Stimulated activated CD8-positive, alpha-beta memory T cell treated with anti-CD3 and anti-CD28 coated beads, Interleukin-4, amount 100 ng/mL, for 4 hours (primary cell): ENCODE measurements at places on chromosomes 3 and 15.

- no peak for DNase-seq
Measured at GRCh38 chr3:171374260-171374659, 85.9 kb downstream of the TNIK start.

- DNase-seq = no peak
Measured at GRCh38 chr3:106748472-106749262, 628.6 kb upstream of the CCDC54 start.

- DNase-seq = no peak
Measured at GRCh38 chr15:52020221-52021085, 1.4 kb downstream of the MAPK6 start.

GRCh38 chr3:197597335-197597734 is 41.6 kb upstream of the BDH1 start:
- DNase-seq = no peak

- no peak for DNase-seq
Measured at GRCh38 chr3:126480861-126481260, 5.2 kb upstream of the ZXDC start.

GRCh38 chr3:39907981-39908380 is 98.6 kb downstream of the MYRIP start:
- DNase-seq = no peak

- no peak for DNase-seq
Measured at GRCh38 chr3:189683546-189684255, 52.5 kb downstream of the TP63 start.

- no peak for DNase-seq
Measured at GRCh38 chr15:60418096-60418495, 20.3 kb upstream of the ANXA2 start.

GRCh38 chr3:98726084-98726483 is 37.1 kb upstream of the ST3GAL6 start:
- DNase-seq = no peak

DNA sequence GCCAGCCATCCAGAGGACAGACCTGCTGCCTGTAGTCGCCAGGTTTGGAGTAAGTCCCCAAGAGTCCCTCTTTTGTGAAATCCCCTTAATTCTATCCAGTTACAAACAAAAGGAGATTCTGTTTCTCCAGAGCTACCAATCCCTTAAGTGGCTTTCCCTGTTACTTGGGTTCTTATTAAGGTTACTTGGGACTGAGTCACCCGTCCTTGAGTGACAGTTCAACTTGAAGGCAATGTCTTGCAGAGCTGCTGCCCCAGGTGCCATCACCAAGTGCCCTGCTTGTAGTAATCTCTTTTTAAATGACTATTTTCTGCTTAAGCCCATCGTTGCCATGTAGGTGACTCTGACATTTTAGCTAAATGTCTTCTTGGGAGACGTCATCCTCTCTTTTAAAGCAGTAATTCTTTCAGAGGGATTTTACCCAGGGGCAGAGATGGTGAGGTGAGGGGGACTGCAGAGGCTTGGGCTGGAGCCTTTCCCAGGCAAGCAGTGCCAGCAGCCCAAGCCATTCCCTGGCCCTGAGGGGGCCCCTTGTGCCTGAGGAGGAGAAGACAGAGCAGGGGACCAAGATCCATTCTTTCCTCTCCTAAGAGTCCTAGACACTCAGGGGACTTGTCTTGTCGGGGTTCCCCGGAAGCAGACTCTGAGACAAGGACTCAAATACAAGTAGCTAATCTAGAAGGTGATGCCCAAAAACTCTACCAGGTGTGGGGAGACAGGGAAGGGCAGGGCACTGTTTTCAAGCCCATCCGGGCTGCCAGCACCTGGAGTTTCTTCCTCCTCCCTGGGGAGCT is 253.7 kb downstream of the PLCL2 start:
- DNase-seq = no peak

DNA sequence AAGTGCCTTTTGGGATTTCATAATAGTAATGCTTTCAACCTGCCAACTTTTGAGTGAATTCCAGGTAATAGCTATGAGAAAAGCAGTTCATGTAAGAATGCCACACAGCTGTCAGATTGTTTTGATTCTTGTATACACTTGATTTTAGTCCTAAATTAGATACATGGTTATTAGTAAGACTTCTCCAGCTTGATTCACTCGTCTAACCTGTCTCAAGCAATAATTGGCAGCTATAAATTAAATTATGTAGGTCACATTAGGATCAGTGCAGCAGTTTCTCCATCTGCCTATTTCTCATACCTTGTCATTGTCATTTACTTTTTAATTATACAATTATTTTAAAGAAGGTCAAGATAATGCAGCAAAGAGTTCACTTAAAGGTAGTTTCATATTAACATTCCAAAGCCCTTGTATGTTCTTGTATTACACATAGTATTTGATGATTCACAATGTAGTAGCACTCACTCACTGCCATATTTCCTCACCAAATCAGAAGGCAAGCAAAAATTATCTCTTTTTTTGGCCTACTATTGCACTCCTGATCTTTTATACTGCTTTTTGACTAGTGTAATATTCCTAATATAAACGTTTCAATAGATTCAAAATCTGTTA is 10.9 kb upstream of the CRYBG3 start:
- no peak for DNase-seq

DNA sequence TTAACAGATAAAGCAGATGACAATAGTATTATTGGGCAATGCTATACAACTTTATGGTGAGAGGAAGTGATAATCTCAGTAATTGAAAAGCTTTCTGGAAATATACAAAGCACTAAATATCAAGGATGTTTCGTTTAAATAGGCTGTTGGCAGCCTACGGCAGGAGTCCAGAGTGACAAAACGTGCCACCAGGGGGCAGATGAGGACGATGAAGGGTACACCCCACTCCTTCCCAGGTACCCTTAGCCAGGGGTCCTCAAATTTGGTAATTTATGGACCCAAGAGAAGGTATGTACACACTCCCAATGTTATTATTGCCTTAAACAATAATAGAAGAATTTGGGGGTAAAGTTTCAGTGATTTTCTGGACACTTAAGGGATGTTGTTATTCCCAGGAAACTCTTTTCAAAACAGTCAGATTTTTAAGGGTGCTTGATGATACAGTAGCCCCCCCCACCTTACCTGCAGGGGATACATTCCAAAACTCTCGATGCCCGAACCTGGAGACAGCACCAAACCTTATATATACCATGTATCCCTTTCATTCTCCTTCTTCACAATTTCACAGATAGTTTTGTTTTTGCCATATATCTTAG is 1.4 kb upstream of the MAGEL2 start:
- no peak for DNase-seq

DNA sequence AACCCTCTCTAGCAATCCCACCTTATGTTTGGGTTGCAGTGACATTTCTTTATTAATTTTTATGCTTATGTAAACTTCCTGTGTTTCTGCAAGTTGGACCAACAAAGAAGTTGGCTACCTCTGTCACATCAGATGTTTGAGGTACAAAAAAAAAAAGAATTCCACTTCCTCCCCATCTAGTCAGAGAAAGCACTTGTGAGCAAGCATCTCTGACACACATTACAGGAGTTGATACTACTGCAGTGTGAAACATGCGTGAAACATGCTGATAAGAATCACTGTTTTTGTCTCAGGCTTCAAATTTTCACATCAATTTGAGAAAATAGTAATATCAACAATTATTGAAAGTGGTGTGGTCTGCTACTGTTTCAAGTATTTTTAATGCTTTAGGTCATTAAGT is 1.3 kb downstream of the SCAANT1 start:
- DNase-seq = no peak

GRCh38 chr15:48936666-48937065 is 27.1 kb downstream of the SHC4 start:
- DNase-seq = no peak

DNA sequence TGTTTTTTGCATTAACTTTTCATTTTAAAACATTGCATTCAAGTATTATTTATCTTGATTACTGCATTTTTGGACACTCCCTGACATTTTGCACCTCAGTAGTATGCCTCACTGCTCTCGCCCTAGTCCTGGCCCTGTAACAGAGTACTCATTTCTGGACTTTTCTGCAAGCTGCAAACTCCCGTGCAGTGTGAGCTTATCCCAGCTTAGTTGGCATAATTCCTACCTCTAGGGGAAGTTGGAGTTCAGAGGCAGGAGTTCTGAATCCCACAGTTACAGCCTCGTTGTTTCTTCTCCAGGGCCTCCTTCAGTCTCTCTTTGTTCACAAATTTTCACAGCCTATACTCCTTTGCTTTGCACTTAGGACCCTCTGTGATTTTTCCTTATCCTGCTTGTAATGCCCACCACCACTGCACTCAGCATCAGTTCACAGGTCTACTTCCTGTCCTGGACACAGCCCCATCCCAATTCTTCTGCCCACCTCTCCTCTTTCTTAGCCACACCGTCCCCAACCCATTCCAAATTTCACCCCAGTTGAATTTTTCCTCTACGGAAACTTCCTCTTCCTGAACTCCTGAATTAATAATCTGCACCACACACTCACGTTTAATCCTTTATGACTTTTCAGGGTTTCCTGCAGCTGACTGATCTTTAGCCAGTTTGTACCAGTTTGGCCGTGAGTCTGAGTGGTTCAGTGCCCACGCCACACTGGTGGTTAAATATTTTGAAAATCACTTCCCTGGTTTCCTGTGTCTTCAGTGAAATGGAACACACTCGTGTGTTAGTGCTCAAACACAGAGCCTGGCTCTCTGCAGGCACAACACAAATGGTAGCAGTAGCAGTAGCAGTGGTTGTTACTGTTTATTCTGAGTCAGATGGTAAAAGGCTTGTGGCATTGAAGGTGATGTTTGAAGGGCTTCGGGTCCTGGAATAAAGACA is 6.3 kb upstream of the CTSH start:
- DNase-seq = no peak

GRCh38 chr3:138381413-138381901 is 33.1 kb downstream of the MRAS start:
- no peak for DNase-seq

- DNase-seq = no peak
Measured at GRCh38 chr15:79009379-79009778, 64.5 kb upstream of the CTSH start.

DNA sequence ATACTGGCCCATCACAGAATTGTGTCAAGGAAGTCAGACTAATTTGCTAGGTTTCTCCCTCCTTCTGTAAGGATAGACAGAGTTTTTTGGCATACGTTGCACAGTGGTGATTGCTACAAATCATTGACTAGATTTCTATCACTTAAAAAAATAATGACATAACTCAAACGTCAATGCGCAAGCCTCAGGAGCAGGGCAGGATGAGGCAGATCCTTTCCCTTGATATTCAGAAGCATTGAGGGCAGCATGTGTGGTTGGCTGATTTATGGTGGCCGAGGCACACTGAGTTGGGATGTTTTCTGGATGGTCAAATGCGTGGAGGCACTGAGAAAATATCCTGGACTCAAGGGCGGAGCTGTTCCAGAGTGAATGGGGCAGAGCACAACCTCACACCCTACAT is 14.4 kb downstream of the THSD4 start:
- no peak for DNase-seq

GRCh38 chr3:32374788-32375595 is 16.7 kb upstream of the CMTM7 start:
- DNase-seq = peak; percentile 44

DNA sequence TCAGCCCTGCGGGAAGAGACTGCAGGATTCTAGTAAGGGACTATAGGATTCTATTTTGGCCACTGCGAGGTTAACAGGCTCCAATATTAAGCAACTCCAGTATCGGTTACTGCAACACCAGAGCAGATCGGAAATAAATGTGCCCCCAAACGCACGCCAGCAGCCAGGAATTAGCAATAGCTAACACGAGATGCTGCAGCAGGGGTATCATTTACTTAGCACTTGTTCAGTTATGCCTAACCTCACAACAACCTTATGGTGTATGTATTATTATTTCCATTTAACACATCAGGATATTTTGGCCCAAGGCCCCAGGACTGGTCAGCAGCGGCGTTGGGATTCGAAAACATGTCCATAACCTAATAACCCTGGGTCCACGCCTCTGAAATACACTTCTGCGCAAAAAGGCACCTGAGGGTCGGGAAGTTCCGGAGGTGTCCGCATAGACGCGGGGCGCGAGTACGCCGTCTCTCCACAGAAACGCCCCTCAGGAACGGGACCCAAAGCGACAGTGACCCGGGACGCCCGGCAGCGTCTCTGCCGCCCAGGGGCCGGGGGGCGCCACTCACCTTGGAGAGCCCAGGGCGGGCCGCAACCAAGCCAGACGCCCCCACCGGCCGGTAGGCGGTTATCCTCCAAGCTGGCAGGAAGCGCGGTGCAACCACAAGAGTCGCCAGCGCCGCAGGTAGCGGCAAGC is 681 bp downstream of the PIK3CB start:
- peak; percentile 29 for DNase-seq

DNA sequence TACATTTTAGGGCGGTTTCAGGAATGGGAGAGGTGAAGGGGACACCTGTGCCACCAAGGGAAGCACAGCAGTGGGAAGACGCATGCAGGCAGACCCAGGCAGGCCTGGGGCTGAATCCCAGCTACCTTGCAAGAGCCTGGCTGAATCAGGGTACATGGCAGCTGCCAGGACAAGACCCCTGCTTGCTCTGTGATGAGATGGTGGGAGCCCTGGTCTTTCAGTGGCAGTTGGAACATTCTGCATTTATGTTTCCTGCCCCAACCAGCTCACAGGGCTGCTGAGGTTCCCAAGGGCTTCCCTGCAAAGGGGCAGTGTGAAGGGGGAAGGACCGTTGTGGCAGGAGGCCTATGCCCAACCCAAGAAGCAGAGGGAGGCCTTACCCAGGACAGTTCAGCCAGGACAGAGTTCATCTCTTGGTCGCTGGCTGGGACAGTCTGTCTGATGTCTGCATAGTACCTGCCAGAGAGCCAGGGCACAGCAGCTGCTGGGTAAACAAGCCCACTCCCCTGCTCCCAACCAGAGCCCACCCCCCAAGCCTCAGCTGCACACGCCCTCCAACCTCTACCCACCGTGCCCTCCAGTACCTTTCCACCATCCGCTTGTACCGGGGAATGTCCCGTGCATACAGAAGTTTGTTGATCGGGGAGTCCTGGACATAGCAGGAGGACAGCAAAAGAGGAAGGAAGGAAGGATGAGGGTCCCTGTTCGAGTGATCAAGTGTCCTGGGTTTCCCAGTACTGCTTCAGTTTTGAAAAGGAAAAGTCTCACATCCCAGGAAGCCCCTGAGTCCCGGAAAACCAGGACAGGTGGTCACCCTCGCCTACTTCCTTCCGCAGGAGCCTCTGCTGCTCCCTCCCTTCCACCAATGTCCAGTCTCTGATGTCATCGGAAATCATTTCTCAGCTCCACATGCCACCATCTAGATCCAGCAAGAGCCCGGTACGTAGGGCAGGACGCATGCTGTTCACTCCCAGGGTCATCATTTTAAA is 23.1 kb downstream of the PLXNB1 start:
- no peak for DNase-seq

- DNase-seq = no peak
Measured at GRCh38 chr3:168436245-168436724, 340.6 kb upstream of the GOLIM4 start.

DNA sequence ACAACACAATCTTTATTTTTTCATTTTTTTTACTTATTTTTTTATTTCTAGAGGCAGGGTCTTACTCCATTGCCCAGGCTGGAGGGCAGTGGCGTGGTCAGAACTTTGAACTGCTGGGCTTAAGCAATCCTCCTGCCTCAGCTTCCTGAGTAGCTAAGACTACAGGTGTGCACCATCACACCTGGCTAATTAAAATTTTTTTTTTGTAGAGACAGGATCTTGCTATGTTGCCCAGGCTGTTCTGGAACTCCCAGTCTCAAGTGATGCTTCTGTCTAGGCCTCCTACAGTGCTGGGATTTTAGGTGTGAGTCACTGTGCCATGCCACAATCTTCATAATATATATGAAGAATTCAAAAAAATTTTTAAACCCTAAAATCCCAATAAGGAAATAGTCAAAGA is 20.8 kb downstream of the HSPBAP1 start:
- DNase-seq = no peak
